Head of caudate nucleus (tissue), 42 donors: ENCODE measurements at places on chromosomes 7 and 10.
A peak's percentile ranks its signal among the peaks of the same experiment; 100 is the strongest.

GRCh38 chr10:124619195-124619594, 125.0 kb downstream of the FAM53B start:
- no peak for DNase-seq

DNA sequence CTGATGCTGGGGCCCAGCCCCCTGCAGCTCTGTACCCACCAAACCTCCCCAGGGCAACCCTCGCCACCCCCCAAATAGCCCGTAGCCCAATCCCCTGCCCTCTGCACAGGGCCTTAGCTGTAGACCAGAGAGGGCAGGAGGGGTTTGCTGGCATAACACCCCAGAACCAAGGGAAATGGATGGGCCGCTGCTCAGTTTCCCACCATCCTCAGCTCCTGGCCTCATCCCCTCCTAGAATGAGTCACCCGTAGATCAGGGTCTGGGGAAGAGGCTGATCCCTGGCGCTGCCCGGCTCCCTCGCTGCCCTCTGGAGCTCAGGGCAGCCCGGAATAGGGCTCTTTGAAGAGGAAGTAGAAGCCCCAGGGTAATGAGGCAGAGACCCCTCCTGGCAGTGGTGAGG, 31.2 kb downstream of the LDB3 start:
- DNase-seq: no peak

DNA sequence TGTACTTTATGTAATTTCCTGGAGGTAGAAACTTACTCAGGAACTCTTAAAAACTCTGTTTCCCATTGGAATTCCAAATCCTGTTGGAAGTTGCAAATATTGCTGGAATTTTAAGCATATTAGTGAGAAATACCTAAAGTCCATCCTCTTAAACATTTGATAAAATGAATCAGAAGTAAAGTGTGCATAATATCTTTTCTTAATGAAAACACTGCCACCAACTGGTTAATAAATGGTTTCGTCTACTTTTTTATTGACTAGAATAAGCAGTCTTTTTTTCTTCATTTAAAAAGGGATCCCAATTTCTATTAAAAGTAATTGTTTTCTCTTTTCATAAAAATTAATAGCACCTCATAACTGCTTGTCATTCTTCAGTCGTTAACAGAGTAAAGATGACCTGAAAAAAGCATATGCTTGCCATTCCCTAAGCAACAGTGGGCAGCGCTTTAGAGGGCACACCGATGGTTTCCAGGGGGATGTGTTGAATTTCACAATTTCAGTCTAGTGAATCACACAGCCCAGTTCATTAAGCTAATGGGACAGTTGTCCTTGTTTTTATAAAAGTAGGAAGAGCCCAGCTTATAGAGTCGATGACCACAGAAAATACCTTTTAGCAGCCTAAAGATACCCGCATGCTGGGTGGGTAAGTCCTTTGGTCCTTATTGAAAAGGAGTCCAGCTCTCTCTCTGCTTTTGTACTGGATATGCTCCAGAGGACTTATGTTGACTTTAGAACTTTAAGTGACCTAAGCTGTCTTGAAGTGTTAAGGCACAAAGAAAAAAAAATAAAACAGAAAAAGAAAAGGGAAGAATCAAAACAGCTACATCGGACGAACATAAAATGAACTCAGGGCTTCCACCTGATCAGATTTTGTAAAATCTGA, 28.5 kb downstream of the NPS start:
- DNase-seq: no peak

- no peak for DNase-seq
Observed at GRCh38 chr7:143395187-143396149, 13.2 kb downstream of the EPHA1 start.

DNA sequence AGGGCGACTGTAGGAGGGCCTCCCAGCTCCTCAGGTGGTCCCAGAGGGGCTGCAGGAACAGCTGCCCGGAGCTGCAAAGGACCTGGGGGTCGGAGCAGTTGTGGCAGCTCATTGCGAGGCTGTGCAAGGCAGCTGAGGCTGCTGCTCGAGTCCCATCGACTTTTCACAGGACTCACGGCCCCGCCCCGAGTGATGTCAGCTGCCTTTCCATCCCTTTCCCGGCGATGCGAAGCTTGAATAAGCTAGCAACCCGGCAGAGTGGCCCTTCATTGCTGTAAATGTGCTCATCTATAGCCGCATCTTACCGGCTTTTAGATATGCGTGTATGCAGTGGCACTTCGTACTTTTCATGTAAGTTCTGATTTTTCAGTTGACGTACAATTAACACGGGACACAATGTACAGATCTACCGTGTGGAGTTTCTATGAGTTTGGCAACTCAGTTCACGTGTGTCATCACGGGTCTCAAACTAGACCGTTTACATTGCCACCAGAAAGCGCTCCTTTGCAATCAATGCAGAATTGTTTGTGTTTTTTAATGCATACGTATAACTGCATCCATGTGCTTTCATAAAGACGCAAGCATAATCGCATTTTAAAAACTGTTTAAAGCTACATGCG, at the start of gene CH25H:
CH25H (minus strand) TSS at position 137 of the 620 bp plus-strand sequence; CDS start at position 112, 25 bp downstream.
- peak; percentile 78 for DNase-seq

DNA sequence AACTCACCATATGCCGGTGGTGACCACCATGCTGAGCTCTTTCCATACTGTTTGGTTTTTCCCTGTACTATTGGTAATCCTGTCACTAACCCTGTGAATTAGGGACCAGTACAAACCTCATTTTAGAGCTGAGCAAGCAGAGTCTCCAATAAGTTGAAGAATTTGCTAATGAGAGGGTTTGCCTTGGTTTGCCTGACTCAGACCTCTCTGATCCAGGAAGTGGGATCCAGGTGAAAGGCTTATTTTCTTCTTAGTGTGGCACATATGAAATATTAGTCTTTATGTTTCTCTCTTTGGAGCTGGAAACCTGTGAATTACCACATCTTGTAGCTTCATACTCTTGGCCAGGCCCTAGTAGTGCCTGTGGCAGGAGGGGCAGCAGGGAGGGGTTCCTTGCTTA, 114.1 kb upstream of the IGFBP3 start:
- DNase-seq: no peak

DNA sequence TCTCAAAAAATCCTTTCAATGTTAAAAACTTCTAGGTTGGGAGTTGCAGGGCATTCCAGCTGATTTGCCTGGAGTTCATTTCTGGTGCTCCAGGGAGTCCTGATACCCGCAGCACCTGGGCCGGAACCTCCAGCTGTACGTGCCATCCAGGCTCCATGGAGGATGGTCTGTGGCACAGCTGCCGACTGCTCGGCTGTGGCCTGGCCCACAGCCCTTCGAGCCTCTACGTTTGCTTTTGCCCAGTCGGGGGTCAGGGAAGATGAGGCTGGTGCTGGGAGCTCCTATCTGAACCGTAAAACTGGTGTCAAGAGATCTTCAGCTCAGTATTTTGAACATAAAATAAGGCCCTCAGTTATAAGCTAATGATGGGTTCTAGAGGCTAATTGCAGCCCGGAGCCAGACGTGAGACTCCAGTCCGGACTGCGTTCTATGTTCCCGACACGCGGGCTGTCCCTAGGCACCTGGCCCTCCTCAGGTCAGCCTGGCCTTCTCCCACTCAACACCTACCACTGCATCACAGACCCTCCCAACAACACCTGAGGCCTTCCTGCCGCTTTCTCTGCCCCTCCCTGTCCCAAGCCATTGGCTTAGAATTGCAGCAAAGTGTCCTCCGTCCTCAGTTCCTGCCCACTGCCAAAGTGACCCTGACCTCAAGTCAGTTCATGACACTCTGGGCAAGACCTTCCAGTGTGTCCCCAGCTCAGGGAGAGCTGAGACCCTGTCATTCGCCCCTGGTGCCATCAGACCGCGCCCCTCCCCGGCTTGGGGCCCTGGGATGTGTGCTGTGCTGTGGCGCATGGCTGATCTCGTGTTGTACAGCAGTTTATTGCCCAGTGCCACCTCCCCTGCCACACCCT, 64.2 kb upstream of the DNAJB6 start:
- no peak for DNase-seq

DNA sequence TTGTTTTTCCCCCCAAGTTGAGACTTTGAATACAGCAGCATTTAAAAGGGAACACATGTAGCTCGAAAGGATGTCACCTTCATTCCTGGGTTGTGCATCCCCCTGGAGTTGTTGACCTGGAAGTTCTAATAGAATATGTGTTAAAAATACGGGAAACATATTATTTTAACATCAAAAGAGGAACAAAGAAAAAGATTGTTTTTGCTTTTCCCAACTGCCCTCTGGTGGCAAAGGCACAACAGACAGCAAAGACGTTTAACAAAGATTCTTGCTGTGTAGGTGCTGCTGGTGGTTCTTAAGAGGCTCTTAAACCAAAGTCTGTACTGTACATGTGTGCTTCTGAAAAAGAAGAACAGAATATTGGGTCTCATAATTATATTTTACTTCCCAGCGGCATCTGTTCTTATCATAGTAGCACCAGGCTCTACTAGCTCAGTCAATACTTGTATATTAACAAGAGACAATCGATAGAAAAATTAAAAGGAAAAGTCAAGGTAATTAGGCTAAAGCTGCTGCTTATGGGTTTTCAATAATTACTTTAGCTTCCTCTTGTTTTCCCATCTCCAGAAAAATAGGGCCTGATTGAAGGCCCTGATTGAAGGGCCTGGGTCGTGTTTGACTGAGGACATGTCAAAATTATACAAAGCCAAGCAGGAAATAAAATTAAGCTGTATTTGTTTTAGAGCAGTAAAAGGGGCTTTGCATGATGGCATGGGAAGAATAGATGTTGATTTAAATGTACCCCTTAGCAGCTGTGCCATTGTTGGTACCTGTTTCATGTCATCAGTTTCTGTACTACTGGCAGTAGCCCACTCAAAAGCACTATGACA, 384.2 kb upstream of the LRGUK start:
- peak; percentile 16 for DNase-seq

- DNase-seq: no peak
Observed at GRCh38 chr10:102634686-102635085, 9.6 kb upstream of the TRIM8 start.

DNA sequence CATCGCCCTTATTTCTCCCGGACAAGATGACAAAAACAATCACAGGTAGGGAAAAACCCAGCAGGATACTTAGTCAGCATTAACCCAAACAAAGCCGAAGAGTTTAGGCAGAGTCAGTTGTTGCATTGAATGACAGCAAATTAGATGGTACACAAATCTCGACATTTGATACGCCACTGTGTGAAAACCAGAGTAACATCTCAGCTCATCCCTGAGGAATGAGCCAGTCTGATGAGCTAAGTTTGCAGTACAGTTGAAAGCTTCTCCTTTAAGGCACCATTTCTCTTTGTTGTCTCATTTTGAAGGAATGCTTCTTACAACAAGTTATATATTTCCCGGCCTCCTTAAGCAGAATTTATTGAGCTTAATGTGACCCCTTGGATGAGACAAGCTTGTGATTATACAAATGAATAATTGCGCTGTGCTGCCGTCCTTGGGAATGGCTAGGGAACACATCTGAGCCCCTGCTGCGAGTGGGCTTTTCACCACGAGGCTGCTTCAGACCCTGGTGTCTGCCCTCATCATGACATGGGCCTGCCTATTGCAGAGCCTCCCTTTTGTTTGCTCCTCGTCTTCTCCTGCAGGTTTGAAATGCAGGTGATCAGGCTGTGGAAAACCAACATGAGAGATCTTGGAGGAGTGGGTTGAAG, 137.3 kb downstream of the CELF2 start:
- DNase-seq: no peak

DNA sequence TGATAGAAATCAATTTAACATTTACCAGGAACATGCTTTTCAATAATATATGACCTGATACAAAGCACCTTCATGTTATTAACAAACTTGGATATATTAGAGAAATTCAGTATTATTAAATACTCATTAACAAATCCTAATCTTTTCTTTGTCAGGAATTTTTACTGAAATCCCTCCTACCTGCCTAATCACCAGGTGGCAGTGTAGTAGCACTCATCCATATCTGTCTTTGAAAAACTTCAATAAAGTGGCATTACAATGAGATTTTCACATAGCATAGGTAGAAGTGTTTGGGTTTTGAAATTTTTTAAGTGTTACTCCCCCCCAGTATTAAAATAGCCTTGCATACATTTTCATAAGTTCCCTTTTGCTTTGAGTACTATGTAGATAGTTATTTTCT, 1246.6 kb upstream of the LRRN3 start:
- DNase-seq: peak; percentile 4

GRCh38 chr7:127961786-127962453, 69.3 kb downstream of the LRRC4 start:
- no peak for DNase-seq

DNA sequence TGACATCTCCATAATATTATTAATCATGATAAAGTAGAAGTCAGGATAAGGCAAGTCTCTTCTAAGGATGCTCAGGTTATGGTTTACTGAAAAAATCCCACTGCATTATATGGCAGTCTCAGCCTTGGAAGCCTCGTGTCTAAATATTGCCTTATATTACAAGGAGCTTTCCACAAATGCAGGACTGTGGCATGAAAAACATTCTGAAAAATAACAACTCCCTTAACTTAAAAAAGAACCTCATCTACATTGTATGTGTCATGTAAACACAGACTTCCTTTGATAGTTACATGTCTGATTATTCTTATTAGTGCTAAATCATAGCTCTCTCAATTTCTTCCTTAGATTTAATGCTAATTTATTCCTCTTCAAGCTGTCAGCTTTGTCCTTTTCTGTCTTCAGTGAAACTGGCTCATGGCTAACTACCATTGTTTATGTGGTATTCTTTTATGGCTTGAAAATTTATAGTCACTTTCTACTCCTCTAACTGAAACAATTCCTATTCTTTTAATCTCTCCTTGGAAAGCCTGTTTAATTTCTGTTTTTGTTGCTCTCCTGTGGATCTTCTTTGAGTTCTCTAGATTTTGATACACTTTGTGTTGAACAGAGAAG, 156.1 kb downstream of the KIF20B start:
- DNase-seq: no peak

DNA sequence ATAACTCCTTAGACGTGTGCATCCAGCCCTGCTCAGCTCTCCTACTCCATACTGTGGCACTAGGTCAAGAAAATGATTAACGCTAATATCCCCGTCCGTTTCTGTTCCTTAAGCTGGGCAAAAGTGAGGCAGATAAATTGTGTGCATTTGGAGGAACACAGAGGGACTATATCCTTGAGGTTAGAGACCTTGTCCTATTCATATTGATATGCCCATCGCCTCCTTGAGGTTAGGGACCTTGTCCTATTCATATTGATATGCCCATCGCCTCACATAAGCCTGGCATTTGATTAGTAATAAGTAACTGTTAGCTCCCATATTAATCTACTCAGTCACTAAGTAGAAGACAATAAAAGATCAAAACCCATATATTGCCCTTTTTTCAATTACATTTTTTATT, 12.9 kb upstream of the TAX1BP1 start:
- no peak for DNase-seq

DNA sequence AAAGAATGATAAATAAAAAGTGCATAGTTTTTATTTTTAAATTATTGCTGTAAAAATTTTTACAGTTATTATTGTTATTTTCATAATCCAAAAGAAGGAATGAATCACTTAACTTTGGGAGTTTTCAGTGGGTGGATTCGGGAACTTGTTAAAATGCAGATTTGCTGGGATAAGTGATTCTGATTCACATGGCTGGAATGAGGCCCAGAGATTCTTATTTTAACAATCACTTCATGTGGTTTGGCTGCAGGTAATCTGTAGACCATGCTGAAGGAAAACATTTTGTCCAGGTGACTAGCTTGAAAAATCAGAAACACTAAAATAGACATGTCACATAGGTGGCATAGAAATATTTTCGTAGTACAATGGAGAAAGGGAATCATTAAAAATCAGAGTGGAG, 13.9 kb downstream of the CROT start:
- DNase-seq: no peak
